ENCODE measurements at places on chromosomes 5 and 9.

DNA sequence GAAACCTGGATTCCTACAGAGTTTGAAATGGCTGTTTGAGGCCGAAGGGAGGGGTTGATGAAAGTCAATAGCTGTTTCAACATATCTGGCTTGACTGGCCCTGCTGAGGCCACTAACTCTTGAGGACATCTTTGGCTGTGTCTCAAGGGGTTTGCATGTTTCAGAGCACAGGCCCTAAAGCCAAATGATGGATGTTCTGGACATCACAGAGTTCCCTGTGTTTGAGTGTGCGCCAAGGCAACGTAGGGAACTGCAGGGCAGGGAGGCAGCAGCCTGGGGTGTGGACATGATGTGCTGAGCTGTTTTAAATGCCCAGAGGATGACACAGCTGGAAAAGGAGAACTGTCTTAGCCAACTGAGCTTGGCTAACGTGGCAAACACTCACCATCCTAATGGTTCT, 89.6 kb downstream of the RAPGEF1 start:
- peak; percentile 96 for DNase-seq

DNA sequence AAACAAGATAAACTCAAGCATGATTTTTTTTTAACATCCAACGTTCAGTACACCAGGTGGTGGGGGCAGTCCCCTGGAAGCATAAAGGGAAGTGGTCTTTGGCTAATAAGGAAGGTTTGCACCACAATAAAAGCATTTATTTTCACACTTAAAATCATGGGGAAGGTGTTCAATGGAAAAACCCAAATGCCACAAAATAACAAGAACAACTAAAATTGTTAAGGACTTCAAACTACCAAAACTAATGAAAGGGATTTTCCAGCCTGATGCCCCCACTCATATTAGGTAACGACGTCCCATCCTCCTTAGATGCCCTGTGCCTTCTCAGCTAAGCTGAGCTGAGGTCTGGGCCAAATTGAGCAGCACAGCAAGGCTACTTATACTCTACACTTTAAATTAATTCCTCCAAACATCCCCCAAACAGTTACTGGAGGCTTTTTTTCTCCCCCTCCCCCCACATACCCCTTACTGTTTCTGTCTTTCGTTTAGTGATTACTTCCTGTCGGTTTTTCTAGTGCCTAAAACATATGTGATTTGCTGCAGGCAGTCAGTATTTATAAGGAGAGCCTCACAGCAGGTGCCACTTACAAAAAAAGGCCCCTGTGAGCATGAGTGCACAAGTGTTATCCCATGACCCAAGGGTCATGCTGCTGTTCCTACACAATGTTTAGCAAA, 259.7 kb upstream of the ZNF608 start:
- DNase-seq, result no peak

- peak; percentile 88 for DNase-seq
Observed at GRCh38 chr5:173972925-173973615, 15.9 kb upstream of the C5orf47 start.

DNA sequence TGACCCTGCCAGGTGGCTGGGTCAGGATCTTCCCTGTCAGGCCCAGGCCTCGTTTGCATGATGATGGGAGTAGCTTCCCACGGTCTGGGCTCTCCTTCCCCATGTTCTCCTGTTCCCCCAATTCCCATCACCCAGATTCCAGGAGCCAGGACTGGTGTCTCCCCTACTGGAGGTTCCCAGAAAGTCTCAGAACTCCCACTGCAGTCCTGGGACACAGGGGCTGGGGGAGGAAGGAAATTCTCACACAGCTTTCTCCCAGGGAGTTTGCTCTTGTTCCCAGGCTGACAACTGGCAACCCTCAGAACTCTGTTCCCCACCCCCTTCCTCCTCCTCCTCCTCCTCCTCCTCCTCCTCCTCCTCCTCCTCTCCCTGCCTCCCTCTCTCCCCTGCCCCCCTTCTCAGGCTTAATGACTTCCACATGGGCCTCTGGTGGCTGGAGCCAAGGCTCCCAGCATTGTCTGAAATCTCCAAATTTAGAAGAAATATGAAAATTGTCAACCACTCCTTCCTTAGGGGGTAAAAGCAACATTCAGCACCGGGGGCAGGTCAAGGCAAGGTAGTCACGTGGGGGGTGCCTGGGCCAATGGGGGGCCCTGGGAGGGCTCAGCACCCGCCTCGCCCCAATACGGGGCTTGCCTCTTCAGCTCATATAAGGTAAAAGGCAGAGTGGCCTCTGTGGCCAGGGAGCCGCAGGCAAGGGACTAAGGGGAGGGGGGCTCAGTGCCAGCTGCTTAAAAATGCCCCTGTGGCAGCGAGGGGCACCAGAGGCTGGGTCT, 27.3 kb upstream of the IL17B start:
- peak; percentile 97 for DNase-seq

DNA sequence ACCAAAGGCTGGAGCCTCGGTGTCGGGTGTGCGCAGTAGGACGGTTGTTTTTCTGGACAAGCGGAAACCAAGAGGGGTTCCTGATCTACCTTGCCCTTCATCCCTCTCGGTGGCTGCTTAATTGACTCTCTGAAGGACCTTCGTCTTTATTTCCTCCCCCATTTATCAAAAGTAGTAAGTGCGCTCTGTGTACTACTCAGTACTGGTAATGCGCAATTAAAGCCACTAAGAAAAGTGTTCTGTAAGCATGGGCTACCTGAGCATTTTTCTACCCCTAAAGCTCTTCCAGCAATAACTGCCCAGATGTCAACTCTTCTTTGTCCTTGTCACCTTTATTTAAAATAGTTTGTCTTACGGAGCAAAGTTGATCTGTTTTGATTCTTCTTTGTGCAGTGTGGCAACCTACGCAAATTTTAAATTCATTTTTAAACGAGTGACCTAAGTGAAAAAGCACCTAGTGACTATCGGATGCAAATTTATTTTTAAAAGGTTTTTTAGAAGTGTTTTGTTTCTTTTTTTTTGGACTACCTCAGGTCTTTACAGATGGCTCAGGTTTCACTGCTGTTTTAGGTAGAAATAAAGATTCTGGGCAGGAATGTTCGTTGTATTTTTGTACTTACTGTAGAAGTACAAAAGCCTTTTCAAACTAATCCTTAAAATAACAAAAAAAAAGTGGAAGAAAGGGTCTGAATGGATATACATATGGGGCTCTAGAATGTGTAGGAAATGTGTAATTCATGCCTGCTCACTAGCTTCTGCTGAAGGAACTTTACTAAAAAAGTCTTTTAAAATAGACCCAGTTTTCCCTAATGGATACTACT, 2.0 kb downstream of the JMY start:
- no peak for DNase-seq

DNA sequence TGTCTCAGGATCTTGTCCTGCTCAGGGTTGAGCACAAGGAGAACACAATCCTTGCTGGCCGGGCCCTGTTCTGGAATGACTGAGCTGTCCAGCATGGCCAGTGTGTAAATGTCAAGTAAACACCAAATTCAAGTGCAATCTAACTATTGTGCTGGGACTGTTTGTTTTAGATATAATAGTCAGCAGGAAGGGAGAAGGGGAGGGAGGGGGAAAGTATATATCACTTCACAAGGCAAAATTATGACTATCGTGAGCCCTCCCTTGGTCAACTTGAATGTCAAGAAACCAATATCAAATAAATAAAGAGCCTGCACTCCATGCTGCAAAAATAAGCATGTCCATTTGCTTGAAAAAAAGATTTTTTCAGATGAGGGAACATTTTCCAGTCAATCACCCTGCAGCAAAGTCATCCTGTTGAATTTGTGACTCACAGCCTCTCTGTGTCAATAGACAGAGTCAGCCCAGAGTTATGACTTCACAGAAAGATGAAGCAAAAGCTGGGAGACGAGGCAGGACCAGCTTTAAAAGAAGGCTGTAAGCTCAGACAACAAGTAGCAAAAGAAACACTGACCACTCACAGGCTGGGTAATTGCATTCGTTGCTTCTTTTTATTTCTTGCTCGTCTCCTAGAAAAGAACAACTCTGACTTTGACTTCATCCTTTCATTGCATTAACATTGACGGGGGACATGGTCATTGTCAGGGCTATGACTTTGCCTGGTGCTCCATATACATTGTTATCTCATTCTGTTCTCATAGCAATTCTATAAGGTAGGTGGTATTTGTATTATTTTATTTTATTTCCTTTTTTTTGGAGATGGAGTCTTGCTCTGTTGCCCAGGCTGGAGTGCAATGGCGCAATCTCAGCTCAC, 15.3 kb upstream of the KLF4 start:
- DNase-seq, result peak; percentile 84

GRCh38 chr9:123438321-123438720, 82.3 kb downstream of the CRB2 start:
- no peak for DNase-seq

GRCh38 chr5:124283031-124283430, 463.4 kb downstream of the ZNF608 start:
- no peak for DNase-seq

DNA sequence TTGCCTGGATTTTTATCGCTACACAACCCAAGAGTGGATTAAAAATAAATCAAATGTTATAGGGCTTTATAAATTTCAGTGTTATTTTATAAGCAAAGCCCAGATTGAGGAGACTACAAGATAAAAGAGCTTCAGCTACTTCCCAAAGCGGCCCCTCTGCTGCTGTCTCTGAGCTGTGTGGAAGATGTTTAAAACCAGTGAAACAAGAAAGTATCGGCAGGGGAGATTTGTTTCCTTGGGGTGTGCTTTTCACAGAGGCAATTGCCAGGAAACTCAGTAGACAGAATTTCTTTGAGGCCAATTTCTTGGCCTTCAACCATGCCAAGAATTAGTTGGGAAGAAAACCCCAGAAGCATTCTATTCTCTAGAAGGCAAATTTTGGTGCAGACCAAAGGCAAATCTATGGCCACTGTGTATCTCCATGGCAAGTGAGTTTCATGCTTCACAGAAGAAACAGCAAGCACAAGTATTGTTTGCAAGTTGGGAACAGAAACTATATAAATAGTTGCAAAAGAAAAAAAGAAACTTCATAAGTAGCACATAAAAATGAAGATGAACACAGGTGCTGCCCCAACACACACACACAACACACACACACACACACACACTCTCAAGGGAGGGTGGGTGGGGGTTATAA, 197.2 kb downstream of the PARP8 start:
- no peak for DNase-seq

DNA sequence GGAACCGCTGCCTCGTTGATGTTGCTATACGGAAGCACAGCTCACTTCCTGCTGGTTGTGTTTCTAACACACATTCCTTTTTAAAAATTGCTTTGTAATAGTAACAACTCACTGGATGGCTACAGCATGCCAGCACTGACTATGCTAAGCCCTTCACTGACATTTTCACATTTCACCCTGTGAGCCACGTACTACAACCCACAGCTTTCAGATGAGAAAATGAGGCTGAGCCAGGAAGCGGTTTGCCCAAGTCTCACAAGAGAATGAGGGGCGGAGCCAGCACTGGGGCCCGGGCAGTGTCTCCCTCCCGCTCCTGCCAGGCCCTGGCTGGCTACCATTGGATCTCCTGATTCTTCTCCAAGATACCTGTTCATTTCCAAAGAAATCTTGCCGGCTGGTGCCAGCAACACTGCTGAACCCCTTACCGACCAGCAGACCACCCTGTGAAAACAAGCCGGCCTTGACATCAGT, 38.3 kb downstream of the FAM78A start:
- DNase-seq, result peak; percentile 85

- no peak for DNase-seq
Observed at GRCh38 chr9:128841694-128842492, 12.3 kb upstream of the SPOUT1 start.

DNA sequence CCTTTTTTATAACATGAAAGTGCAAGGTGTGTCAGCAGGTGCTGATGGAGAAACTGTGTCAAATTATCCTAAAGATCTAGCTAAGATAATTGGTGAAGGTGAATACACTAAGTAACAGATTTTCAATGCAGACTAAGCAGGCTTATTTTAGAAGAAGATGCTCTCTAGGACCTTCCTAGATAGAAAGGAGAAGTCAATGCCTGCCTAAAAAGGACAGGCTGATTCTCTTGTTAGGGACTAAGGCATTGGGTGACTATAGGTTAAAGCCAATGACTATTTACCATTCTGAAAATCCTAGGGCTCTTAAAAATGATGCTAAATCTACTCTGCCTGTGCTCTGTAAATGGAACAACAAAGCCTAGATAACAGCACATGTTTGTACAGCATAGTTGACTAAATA, 1682.4 kb downstream of the MAT2B start:
- DNase-seq, result no peak

DNA sequence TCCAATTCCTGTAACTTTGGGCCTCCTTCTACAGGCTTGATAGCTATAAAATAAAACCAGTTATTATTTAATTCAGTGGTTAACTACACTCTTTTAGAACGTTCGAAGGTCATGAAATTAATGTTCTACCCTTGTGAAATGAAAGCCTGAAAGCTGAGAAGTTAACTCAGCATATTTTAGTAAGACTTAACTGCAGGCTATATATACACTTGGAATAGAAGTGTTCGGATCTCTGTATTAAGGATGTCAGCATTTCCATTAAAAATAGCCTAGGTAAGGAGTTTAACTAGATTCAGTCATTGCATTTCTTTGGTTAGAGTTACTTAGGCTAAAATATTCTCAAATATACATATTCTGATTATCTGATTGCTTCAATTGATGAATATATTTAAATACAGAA, 229.2 kb downstream of the MRPS30 start:
- no peak for DNase-seq

- DNase-seq, result peak; percentile 54
Observed at GRCh38 chr5:5492087-5492933, 69.8 kb downstream of the ICE1 start.

DNA sequence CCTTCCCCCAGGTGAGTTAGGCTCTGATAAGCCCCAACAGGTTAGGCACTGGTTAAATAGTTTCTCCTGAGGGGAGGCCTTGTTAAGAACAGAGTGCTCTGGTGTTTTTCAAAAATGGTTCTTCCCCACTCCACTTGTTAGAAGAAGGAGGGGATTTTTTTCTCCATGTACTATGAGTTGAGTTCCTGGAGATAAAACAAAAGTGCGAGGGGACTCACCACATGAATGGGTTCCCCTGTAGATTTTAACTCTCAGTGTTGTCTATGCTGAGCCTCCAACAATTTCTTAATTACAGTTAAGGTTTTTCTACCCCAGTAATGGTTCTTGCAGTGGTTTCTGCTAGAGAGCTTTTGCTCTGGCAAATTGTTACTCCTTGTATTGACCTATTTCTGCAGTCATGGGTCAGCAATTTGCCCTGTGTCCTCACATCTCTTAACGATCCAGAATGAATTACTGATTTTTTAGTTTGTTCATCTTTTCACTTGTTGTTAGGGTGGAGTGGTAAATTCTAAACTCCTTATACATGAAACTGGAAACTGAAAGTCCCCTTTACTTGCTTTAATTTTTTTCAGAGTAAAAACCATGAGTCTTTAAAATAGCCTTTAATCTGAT, 44.4 kb downstream of the SCAMP1 start:
- no peak for DNase-seq

- DNase-seq, result peak; percentile 70
Observed at GRCh38 chr9:118595719-118596305, 773.4 kb downstream of the BRINP1 start.

- DNase-seq, result no peak
Observed at GRCh38 chr5:102090770-102091169, 205.3 kb downstream of the SLCO4C1 start.

DNA sequence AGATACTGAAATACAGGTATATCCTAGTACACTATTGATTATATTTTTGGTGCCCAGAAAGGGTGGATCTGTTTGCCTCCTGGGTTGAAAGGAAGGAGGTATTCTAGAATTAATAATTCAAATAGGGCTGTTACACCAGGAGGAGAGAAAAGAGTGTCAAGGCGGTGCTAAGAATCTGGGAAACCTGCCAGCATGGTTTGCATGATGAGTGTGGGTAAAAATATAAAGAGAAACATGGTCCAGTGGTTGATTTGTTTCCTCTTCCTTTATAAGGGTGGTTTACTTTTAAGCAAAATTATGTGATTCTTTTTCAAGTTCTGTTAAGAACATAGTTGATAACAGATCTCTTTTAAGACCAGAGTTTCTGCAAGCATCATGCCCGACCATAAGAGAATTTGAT, 69.4 kb upstream of the NFIB start:
- peak; percentile 24 for DNase-seq

Data from AG08395 (cell line).